ENCODE measurements at places on chromosomes 7 and 10. TPM values are rescaled to one million over a fixed set of nuclear protein-coding genes. Genes with fewer than 3 reads are reported as not detected.

DNA sequence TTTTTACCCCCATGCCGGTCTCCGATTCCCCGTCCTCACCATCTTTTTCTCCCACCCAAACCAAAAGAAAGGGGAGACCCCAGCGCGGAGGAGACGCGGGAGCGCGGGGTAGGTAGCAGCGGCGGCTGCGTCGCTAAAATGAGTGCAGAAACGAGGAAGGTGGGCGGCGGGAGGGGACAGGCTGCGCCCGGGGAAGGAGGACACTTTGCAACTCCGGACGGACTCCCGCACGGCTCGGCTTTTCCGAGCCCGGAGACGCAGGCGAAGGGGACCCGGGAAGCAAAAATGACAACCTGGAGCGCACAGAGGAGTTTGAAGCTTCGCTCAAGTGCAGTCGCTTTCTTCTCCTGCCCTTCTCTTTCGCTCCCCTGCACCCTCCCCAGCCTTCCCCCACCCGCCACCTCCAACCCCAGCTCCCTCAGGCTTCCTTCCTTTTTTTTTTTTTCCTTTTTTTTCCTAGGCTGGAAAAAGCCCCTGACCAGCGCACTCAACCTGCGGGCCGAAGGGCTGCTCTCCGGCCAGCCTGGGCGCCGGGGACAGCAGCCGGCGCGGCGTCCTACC lies 453 bp downstream of the SFMBT2 start:
- DNase-seq = peak; percentile 10
- peaks cover 35% of the 10 kb centered on the region for H3K27me3 ChIP-seq
- H3K4me1 ChIP-seq = no peaks in the 10 kb centered on the region
- no peaks in the 10 kb centered on the region for H3K36me3 ChIP-seq

DNA sequence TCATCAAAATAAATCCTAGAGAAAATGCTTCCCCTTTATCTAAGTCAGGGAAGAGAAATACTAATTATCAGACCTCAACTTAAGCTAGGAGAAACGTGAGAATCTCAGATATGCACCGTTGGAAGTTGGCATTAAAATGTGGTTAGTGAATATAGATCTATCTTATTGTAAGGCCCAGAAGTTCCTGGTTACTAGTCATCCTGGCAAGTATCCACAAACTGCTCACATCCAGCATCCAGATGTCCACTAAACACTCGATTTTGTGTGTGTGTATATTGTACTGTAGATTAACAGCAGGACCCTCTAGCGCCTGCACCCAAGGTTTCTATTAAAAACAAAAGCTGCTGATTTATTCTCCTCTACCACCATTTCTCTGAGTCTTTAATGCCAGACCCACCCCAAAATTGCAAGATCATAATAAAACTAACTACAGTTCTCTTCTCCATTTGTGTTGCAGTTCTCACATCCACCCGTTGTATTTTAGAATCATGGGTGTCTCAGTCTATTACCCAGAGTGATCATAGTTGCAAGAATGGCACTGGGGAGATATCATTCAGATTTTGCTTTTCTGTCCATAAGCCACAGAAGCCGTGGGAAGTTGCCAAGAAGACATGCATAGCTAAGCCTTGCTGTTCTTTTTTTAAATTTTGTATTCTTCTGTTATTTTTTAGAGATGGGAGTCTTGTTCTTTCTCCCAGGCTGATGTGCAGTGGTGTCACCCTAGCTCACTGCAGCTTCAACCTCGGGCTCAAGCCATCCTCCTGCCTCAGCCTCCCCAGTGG lies 165.4 kb downstream of the KIAA1217 start:
- no peaks in the 10 kb centered on the region for H3K36me3 ChIP-seq
- no peak overlapping the region for H3K27ac ChIP-seq
- H3K4me3 ChIP-seq = no peak overlapping the region
- peaks cover 12% of the 10 kb centered on the region for H3K27me3 ChIP-seq
- H3K4me1 ChIP-seq = no peaks in the 10 kb centered on the region

DNA sequence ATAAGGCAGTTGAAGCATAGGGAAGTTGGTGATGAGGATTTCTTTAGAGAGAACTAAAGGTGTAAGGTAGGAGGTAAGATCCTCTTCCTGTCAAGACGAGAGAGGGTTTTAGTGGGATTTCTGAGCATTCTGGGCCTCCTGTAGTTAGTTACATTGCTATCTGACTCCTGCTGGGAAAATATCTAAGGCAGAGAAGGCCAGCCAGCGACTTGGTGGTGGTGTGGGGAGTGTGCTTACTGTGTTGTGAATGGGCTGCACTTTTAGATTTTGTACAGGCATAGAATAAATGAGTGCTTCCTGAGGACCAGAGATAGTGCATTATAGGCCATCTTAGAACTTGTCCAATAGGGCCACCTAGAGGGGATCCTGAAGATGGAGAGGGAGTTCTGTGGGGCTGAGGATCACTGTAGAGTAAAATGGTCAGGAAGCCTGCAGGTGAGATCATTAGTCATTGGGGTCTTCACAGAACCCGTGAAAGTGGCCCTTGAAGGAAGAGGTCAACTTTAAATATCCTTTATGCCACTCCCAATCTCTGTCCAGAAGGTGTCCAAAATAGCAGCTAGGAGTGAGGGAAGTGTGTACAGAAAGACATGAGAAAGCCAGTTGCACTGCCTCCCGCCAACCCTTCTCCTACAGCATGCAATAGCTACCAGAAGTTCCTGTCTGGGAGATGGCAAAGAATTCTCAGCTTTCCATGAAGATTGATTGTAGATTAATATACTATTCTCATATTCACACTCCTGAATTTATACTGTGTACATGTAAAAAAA lies 266.6 kb downstream of the POLR1F start:
- peak; percentile 75 for DNase-seq
- H3K36me3 ChIP-seq = no peaks in the 10 kb centered on the region
- no peaks in the 10 kb centered on the region for H3K27me3 ChIP-seq
- no peak overlapping the region for H3K4me3 ChIP-seq

GRCh38 chr7:115195208-115195607 lies 273.3 kb downstream of the MDFIC start:
- no peak overlapping the region for H3K27ac ChIP-seq
- H3K27me3 ChIP-seq = no peaks in the 10 kb centered on the region
- DNase-seq = no peak
- no peaks in the 10 kb centered on the region for H3K36me3 ChIP-seq
- no peak overlapping the region for H3K4me3 ChIP-seq

DNA sequence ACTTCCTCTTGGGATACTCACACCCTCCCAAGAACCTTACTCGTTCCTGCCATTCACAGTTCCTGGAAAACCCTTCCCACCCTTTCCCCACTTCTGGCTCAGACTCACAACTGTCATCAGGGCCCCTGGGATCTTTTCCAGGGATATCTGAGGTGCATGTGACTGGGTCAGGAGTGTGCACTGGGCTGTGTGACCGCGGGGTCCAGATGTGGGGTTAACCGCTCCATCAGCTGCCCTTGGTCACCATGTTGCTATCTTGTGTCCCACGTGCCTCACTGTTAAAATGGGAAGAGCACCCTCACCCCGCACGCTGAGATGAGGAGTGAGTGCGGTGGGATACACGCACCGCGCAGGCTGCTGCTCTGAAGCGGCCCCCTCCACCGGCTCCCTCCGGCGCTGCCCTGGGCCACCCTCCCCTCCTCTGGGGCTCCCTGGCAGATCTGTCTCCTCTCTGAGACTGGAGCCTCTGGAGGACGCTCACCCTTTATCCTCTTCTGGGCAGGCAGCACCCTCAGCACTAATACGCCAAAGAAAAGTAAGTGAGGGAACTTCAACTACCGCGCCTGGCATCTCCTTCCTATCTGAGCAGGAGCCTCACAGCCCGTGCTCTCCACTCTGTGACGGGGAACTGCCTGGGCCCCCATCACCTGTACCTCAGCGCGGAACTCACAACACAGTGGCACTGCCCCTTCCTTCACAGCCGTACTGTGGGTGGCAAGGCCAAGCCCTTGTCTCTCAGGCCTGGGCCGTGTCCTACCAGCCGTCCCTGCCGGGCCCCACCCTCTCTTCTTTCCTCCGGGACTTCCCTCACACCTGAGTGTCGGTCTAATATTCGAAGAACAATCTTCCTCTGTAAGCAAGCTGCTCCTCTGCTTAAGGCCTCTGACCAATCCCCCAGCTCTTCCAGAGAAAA lies 15.6 kb downstream of the COBL start:
- H3K27ac ChIP-seq = no peak overlapping the region
- no peaks in the 10 kb centered on the region for H3K27me3 ChIP-seq
- H3K36me3 ChIP-seq = no peaks in the 10 kb centered on the region
- H3K4me1 ChIP-seq = no peaks in the 10 kb centered on the region

DNA sequence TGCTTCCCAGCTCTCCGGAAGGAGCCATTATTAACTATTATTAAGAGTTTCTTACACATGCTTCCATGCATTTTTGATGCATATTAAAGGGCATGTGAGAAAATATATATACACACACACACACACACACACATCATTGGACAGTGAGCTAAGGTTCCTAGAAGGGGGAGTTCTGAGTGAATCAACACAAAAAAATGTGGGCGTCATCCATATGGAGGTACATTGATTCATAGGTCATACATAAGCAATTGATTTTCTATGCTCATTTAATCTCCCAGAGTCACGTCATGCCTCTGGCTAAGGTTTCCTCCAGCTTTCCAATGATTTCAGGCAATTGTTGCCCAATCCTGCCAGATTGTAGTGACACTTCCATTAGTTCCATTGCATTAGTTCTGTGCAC lies 269.4 kb downstream of the DNAJB9 start:
- H3K27ac ChIP-seq = no peak overlapping the region
- H3K4me3 ChIP-seq = no peak overlapping the region
- DNase-seq = no peak

PARD3 gene
- 37.5 TPM for total RNA-seq

GPR15LG gene
- total RNA-seq = not detected
